Effector memory CD4-positive, alpha-beta T cell (primary cell): ENCODE measurements at places on chromosomes 7 and 10.

DNA sequence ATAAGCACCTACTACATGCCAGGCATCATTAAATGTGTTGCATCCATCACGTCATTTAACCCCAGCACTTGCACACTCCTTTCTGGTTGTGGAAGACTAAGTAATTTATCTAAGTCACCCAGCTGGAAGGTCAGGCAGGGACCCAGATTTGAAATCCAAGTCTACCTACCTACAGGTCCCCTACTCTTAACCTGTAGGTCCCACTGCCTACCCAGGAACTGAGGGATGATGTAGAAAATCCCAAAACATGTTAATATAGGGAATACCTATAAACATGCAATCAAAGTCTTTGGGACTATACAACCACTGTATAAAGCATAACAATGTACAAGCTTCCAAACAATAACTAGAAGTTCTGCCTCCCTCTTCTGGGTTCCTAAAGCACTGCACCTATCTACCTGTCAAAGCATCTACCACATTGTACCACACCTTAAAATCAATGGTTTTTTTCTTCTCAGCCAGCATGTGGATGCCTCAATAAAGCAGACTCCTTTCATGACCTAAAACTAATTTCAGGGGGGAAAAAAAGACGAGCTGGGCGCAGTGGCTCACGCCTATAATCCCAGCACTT lies 5.6 kb downstream of the IL6 start:
- no peak for DNase-seq

DNA sequence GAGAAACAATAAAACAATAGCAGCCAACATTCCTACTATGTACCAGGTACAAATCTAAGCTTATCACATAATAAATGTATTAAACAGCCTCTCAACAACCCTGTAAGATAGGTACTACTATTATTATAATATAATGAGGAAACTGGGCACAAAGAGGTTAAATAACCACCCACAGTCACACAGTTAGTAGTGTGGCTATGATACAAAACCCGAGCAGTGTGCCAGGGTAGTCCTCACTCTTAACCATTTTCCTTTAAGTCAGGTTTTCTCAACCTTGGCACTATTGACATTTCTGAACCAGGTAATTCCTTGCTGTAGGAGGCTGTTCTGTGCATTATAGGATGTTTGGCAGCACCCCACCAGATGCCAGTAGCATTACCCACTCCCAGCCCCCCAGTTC lies 48.8 kb downstream of the DNAJC1 start:
- no peak for DNase-seq

GRCh38 chr10:124703778-124704427 lies 40.3 kb downstream of the FAM53B start:
- no peak for DNase-seq

DNA sequence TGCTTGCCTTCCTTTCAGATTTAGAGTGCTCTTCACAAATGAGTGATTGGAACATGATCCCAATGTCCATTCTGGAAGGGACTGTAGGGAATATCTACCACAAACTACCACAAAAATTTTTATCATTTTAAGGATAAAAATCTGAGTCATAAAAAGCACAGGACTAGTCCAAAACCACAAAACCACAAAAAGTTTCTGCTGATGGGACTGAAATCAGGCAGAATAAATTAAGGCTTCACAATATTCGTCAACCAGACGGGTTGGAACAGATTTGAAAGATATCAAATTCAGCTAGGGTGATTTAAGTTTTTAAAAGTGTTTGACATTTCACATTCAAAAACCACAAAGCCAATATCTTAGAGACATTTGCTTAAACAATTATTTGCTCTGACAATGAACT lies 100.1 kb upstream of the PTN start:
- no peak for DNase-seq

DNA sequence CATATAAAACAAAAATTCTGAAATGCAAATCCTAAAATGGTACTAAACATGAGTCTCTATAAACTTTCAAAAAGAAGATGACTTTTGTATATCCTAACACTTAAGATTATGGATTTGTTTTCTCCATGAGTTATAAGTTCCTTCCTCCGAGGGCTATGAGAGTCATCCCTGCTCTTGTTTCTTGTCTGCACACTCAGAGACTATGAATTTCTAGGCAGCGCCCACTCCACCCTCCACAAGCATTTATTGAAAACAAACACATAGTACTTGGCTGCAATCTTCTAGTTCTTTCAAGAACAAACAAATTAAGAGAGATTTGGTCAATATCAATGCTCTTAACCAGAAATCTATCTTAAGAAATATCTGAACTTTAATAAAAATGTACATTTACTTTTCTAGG lies 211.7 kb downstream of the DKK1 start:
- DNase-seq = no peak

GRCh38 chr7:104926601-104927041 lies 87.4 kb upstream of the KMT2E start:
- DNase-seq = no peak

- no peak for DNase-seq
Measured at GRCh38 chr7:87590578-87590977, 10.1 kb downstream of the ABCB1 start.

DNA sequence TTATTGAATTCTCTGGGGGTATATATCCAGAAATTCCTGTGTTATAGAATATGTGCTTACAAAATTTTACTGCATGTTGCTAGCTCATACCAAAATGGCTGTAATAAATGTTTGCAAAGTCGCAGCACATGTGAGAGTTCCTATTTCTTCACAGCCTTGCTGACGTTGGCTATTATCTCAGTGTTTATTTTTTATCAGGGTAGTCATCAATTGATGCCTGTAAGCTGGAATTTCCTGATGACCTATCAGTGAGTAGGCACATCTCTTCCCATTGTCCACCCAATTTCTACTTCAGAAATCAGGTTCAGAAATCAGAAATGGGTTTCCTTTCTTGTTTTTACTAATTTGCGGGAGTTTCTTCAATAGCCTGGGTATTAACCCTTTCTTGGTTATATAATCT lies 268.1 kb upstream of the FZD8 start:
- no peak for DNase-seq

DNA sequence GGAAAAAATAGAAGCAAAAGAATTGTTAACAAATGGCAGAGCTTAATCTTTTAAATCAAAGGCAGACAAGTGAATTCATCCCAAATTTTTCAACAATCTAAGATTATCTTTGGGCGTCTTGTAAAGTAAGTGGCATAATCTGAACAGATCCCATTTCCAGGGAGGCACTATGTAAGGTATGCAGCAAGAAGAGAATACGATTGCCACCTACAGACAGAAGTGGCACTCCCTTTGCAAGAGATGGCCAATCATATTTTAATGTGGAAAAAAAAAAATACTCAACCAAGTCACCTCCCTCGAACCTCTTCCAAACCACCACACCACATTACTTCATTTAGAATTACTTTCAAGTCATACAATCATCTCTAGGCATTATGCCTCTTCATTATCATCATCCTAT lies 4.0 kb downstream of the GFRA1 start:
- no peak for DNase-seq

GRCh38 chr10:3658766-3659165 lies 126.2 kb downstream of the KLF6 start:
- no peak for DNase-seq

DNA sequence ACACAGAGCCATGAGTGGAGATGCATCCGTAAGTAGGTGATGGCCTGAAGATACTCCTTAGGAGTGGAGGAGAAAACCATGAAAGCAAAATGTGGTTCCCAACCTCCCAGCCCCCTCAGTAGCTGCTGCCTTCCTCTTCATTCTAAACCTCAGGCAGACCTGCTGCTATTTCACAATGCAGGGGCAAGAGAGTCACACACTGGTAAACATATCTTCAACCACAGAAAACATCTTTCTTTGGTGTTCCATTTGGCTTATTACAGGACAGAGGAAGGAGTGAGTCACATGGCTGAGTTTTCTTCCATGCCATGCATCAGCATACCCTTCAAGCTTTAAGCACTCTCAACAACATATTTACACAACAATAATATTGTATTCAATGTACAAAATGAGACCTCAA lies 342.1 kb downstream of the BMPER start:
- DNase-seq = no peak

DNA sequence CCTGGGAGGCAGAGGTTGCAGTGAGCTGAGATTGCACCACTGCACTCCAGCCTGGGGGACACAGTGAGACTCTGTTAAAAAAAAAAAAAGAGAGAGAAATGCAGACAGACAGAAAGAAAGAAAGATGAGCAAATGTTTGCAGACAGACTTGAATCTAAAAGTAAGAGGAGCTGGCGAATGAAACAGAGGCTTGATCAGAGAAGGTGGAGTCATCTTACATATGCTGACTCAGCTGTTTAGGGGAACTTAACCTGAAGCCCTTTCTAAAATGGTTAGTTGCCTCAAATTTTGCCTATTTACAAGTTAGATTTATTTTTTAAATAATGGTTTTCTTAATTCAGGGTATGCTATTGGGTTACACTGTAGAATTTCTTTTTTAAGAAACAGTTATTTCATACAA lies 5.4 kb downstream of the FAM171A1 start:
- no peak for DNase-seq

DNA sequence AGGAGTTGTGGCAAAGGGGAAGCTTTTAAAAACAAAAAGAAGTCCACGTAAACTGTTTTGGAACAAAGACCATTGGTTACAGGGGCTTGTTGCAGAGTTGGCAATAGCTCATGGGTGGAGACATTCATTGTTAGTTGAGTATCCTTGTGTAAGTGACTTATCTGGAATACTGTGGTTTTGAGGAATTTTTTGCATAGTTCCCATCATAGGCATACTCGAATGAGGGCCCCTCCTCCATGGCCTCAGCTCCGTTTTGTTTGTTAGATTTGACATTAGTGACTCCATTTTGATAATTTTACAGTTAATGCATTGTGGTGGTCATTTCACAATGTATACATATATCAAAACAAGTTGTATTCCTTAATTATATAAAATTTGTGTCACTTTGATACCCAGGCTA lies 12.8 kb upstream of the SMKR1 start:
- DNase-seq = no peak

DNA sequence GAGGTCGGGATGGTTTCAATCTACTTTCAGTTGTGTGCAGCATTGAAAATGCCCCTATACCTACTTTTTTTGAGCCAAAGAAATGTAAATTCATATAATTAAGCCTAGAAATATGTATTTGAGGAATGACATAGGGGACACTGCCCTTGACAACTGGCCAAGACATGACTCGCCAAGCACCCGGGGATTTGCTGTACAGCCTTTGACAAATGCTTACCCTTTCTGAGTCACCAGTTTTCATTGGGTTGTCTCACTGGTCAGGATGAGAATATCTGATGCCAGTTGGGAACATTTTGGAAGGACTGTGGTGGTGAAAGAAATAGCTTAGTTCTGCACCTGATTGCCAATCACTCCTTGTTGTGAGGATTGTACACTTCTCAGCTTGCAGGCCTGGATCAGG lies 166.8 kb upstream of the HABP2 start:
- DNase-seq = no peak

DNA sequence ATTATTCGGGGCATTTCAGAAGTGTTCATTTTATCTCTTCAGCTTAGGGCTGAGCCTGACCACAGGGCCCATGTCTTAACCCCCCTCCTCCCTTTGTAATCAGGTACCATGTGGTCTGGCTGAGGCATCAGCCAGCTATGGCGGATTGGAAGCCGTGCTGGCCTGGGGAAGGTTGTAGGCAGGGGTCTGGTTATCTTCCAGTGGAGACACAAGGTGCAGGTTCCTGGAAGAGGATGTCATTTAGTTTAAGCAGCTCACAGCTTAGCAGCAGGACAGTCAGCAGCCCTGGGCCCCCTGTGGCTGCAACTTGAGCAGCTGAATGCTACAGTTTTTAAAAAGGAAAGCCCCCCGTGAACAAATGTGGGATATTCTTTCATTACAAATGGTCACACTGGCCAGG lies 22.1 kb downstream of the BAG3 start:
- DNase-seq = no peak

DNA sequence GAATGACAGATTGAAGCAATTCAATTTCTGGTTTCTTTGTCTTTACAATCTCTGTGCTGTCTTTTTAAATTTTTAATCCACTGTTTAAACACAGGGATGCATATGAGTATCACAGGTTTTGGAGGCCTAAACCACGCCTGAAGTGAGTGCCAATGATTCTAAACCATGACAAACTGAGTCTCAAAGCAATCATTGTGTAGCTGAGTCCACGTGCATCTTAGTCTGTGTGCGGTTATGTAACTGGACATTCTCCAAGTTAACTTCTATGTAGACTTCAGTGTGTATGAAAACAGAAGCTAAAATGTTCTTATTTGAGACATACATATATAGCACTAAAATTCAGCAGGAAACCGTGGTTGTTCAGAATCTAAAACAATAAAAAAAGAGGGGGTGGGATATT lies 79.3 kb upstream of the ST8SIA6 start:
- DNase-seq = no peak

GRCh38 chr7:150317748-150318444 lies 5.3 kb upstream of the LRRC61 start:
- no peak for DNase-seq

- no peak for DNase-seq
Measured at GRCh38 chr7:80147543-80148391, 13.1 kb downstream of the GNAI1 start.

GRCh38 chr7:129951226-129952085 lies 1.3 kb downstream of the UBE2H start:
- no peak for DNase-seq

DNA sequence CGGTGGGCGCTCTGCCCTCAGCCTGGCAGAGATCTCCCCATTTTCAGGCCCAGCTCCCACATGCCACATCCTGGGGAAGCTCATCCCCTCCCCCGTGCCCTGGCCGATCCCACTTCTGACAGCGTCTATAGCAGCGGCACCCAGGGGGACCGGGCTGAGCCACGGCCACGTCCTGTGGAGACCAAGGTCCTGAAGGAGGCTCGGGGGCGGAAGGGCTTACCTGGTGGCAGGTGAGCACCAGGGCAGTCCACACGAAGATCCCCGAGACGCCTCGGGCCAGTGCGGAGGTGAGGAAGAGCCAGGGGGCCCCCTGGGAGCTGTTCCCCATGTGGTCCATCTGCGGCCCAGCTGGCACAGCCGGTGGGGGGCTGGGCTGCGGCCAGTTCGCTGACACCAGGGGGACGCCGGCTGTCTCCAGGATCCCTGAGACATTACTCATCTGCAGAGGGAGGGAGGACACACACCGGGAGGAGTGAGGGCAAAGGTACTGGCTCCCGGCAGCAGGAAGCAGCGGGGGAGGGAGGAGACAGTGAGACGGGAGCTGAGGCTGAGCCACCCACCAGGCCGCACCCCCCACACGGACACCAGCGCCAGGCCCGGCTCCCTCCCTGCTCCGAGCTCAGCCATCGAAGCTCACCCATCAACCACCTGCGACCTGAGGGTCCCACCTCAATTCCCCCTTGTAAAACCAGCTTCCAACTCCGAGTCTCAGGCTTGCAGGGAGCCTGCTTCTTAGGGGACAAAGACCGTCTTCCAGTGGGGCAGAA lies 776 bp downstream of the TMEM184A start:
- no peak for DNase-seq

- no peak for DNase-seq
Measured at GRCh38 chr10:132048294-132048667, 17.5 kb upstream of the JAKMIP3 start.

DNA sequence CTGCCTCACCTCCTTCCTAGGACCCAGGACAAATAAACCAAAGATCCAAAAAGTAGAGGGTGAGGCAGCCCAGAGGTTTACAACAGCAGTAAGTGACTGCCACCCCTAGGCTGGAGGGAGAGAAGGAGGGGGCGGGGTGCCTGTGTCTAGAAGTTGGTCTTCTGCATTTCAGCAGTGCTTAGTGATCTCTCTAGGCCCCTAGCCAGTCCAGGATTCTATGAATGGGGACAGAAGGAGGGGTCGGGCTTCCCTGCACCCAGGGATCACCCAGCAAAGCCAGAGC lies 62.8 kb upstream of the KDM7A start:
- DNase-seq = no peak

- no peak for DNase-seq
Measured at GRCh38 chr10:73786512-73786885, 1.1 kb downstream of the ZSWIM8 start.

GRCh38 chr10:60427709-60428386 lies 38.2 kb upstream of the ANK3 start:
- no peak for DNase-seq
